ENCODE measurements at places on chromosomes 4 and X. TPM values are rescaled to one million over a fixed set of nuclear protein-coding genes. Genes with fewer than 3 reads are reported as not detected.
A peak's percentile ranks its signal among the peaks of the same experiment; 100 is the strongest.

Gene IL21
- total RNA-seq, result not detected

- H3K4me3 ChIP-seq, result no peak overlapping the region
- H3K36me3 ChIP-seq, result no peaks in the 10 kb centered on the region
- no peaks in the 10 kb centered on the region for H3K4me1 ChIP-seq
- H3K27me3 ChIP-seq, result no peaks in the 10 kb centered on the region
- no peak for DNase-seq
- H3K27ac ChIP-seq, result no peak overlapping the region
Measured at GRCh38 chr4:26022346-26023202, 108.6 kb downstream of the SMIM20 start.

- H3K4me1 ChIP-seq, result no peaks in the 10 kb centered on the region
- no peaks in the 10 kb centered on the region for H3K36me3 ChIP-seq
- no peak overlapping the region for H3K4me3 ChIP-seq
- H3K27ac ChIP-seq, result no peak overlapping the region
- no peaks in the 10 kb centered on the region for H3K27me3 ChIP-seq
Measured at GRCh38 chr4:186878203-186878776, 154.6 kb upstream of the FAT1 start.

DNA sequence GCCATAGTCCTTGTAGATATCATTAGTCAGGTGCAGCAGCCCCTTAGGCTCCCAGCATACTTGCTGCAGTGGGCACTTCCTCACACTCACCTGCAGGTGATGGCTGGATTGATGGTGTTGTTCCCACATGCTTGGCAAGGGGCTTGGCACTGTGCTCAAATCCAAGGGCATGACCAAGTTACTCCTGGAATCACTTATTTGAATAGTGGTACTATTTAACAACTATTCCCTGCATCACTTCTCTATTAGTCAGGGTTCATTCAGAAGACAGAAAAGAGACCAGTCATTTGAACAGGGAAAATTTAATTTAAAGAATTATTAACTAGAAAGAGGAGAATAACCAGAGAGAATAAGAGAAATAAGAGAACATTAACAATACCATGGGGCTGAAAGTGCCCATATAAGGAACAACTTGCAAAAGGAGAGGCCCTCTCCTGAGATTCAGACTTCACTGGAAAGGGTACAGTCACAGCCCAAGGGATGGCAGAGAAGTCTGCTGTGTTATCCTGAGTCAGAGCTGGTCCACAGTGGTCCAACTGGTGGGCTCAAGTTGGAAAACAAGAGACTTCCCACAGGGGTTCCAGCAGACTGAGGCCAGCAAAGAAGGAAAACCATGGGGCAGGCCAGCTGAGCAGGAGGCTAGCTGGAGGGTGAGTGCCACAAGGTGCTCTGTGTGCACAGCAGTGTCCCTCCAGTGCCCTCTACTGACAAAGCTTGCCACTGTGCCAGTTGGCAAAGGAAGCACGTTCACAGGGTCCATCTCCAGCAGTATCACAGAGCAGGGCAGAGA is 9.8 kb downstream of the SPP1 start:
- no peaks in the 10 kb centered on the region for H3K36me3 ChIP-seq
- no peaks in the 10 kb centered on the region for H3K4me1 ChIP-seq
- no peaks in the 10 kb centered on the region for H3K27me3 ChIP-seq
- no peak overlapping the region for H3K4me3 ChIP-seq

GRCh38 chr4:112253382-112254000 is 21.9 kb downstream of the AP1AR start:
- no peak overlapping the region for H3K4me3 ChIP-seq
- H3K27ac ChIP-seq, result no peak overlapping the region
- no peak for DNase-seq
- H3K27me3 ChIP-seq, result no peaks in the 10 kb centered on the region
- no peaks in the 10 kb centered on the region for H3K4me1 ChIP-seq

Gene HSFX3
- total RNA-seq, result not detected

- no peaks in the 10 kb centered on the region for H3K36me3 ChIP-seq
- no peak overlapping the region for H3K4me3 ChIP-seq
- H3K27ac ChIP-seq, result no peak overlapping the region
- no peaks in the 10 kb centered on the region for H3K4me1 ChIP-seq
Measured at GRCh38 chrX:130539721-130540321, 138.0 kb downstream of the RBMX2 start.

GRCh38 chr4:3330707-3331106 is 37.9 kb downstream of the RGS12 start:
- H3K36me3 ChIP-seq, result no peaks in the 10 kb centered on the region
- DNase-seq, result peak; percentile 11
- H3K4me1 ChIP-seq, result no peaks in the 10 kb centered on the region
- no peaks in the 10 kb centered on the region for H3K27me3 ChIP-seq

Gene PLAC8
- 1.8 TPM for total RNA-seq

Gene PRDM8
- total RNA-seq, result not detected

- no peaks in the 10 kb centered on the region for H3K36me3 ChIP-seq
- no peak overlapping the region for H3K27ac ChIP-seq
- no peak overlapping the region for H3K4me3 ChIP-seq
- no peaks in the 10 kb centered on the region for H3K27me3 ChIP-seq
- H3K4me1 ChIP-seq, result no peaks in the 10 kb centered on the region
Measured at GRCh38 chrX:152157042-152157441, 18.7 kb upstream of the MAGEA10 start.

DNA sequence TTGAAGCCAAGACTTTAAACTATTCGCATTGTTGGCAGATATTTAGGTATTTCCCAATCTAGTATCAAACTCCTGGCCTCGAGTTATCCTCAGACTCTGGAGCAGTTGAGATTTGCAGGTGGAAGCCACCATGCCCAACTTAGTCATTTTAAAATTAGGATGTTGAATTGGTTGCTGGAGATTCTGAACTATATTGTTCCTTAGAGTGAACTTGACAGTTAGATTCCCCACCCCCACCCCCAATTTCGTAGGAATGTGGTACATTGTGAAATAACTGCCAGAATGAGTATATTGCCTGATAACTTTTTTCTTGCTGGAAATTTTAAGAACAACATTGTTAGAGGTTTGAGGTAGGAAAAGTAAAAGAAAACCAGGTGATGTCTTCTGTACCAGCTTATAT is 2.3 kb downstream of the NOCT start:
- H3K4me1 ChIP-seq, result peaks cover 13% of the 10 kb centered on the region
- H3K36me3 ChIP-seq, result peaks cover 13% of the 10 kb centered on the region
- no peak for DNase-seq
- peak overlapping the region; percentile 75 for H3K4me3 ChIP-seq
- no peaks in the 10 kb centered on the region for H3K27me3 ChIP-seq

Gene RASSF6
- total RNA-seq, result 6.2 TPM

- H3K27ac ChIP-seq, result no peak overlapping the region
- no peak for DNase-seq
- peaks cover under 1% of the 10 kb centered on the region for H3K36me3 ChIP-seq
Measured at GRCh38 chrX:18900401-18900976, 83.4 kb downstream of the PHKA2 start.

DNA sequence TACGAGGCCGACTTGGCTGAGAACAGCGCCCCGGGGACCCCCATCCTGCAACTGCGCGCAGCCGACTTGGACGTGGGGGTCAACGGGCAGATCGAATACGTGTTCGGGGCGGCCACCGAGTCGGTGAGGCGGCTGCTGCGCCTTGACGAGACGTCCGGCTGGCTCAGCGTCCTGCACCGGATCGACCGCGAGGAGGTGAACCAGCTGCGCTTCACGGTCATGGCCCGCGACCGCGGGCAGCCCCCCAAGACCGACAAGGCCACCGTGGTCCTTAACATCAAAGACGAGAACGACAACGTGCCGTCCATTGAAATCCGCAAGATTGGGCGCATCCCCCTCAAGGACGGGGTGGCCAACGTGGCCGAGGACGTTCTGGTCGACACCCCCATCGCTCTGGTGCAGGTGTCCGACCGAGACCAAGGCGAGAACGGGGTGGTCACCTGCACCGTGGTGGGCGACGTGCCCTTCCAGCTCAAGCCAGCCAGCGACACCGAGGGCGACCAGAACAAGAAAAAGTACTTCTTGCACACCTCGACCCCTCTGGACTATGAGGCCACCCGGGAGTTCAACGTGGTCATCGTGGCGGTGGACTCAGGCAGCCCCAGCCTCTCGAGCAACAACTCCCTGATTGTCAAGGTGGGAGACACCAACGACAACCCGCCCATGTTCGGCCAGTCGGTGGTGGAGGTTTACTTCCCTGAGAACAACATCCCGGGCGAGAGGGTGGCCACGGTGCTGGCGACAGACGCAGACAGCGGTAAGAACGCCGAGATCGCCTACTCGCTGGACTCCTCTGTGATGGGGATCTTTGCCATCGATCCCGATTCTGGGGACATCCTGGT is 2.4 kb downstream of the PCDH7 start:
- H3K27me3 ChIP-seq, result no peaks in the 10 kb centered on the region
- no peak overlapping the region for H3K27ac ChIP-seq
- H3K4me1 ChIP-seq, result no peaks in the 10 kb centered on the region
- DNase-seq, result peak; percentile 62

All from endodermal cell (in vitro differentiated cells).